Activated T-helper 1 cell treated with Interleukin-2 at 50 U/mL for 16 hours (primary cell): ENCODE measurements at places on chromosomes 7 and 10.

DNA sequence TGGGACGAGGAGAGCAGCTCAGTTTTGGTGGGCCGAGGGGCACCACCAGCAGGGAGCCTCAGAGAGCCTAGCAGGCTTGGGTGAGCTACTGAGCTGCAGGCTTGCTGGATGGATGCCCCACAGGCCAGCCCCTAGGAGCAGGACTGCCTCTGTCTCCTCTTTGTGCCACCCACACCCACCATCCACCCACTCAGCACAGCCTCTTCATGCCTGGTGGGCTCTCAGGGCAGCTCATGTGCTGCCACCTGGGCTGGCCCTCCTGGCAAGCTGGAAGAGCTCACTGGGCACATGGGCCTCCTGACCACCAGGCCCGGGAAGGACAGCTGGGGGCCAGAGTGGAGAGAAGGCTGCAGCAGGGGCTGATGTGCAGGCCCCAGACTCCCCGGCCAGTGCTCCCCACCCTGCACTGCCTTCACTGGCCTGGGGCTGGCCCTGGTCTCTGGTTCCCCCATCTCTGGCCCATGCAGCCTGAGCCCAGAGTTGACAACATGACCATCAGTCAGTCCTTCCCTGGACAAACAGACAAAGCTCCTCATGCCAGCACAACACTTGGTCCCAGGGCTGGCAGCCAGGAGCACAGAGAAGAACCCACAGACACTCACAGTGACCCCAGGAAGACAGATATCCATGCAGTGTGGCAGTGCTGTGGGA lies 8.2 kb downstream of the RASGEF1A start:
- DNase-seq, result no peak

- no peak for DNase-seq
These were observed at the start of gene PCDH15 for GRCh38 chr10:54800741-54801421. Gene PCDH15, minus strand, starts transcription at chr10:54801231. Its CDS starts 136,969 bp downstream, at chr10:54664262.

- no peak for DNase-seq
These were observed 31.0 kb upstream of the EGFR start for GRCh38 chr7:54987772-54988171.

DNA sequence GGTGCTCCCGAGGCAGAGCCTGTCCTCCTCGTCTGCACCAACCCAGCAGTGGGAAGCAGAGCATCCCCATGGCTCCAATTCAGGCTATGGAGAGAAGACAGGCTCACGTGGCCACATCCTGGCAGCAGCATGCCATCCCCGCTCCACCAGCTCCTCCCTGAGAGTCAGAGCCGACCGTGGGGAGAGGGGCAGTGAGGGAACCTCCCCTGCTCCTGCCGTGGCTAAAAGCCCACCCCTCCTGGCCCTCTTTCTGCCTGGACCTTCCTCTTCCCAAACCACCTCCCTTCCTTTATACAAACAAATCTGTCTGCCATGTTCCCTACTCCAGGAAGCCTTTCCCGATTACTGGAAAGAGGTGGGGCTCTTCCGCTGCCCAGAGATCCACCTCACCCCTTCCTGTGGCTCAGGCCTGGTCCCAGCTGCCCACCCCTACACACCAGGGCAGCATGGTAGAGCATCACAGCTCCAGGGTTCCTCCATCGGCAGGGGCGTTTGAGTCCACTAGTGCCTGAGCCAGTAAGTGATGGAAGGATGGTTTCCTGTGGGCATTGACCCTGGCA lies 10.8 kb upstream of the AQP1 start:
- no peak for DNase-seq

DNA sequence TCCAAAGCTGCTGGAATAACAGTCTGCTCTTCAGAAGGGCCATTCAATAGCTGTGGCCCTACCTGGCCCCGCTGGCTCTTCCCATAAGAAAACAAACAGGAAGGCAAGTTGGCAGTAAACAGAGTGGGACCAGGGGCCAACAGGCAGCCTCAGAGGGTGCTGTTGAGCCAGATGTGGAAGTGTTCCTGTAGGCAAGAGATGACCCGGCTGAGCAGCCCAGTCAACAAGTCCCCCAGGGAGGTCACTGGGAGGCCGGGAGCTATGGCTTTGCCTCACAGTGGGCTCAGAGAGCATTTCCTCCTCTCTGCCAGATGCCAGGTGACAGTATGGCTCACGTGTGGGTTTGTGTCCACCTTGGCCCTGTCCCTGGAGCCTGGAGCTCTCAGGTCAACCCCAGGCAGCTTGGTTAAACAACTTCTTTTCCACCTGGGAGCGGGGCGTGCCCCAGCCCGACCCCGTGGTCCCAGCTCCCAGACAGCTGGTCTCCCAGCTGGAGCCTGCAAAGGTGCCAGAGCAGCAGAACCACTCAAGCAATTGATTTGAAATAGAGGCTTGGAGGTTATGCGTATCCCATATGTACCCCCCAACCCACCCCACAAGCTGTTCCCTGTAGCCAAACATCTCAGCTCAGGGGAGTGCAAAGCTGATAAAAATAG lies 33.8 kb upstream of the LOXL4 start:
- DNase-seq, result no peak

- no peak for DNase-seq
These were observed 2.4 kb downstream of the KCNH2 start for GRCh38 chr7:150975536-150976319.

GRCh38 chr7:153503093-153503492 lies 549.1 kb upstream of the DPP6 start:
- DNase-seq, result no peak

- no peak for DNase-seq
These were observed 27.9 kb upstream of the CCDC7 start for GRCh38 chr10:32417911-32418547.

GRCh38 chr7:24858108-24858977 lies 101.1 kb upstream of the GSDME start:
- DNase-seq, result no peak

- DNase-seq, result peak; percentile 87
These were observed 356 bp upstream of the NDUFB2 start for GRCh38 chr7:140696024-140696679.

DNA sequence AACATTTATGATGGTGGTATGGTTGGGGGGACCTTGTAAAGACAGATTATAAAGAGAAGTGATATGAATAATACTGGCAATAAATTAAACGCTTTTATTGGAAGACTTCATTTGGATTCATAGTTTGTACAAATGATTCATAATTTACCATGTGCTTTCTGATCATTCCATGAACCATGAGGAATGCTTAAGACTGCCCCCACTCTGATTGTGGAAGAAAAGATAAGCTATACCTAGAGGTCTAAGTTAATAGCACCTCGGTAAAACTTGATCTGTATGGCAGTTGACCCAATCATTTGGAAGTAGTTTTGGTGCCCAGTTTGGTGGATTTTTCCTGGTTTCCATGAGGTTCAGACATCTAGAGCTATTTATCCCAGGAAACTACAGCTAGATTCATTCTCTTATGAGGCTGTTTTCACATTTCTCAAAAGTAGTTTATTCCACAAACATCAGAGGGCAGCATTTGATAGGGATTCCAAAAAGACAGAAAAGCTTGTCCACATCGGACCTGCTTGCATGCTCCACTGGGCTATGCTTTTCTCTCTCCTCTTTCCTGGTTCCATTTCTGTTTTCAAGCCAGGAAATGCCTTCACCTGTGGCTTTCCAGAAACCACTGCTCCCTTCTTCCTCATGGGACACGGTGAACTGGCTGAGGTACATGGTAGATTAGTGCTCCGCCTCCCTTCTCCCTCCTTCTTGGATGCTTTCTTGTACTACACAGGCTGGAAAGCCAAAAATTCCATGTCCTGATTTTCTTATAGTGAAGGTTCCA lies 29.2 kb downstream of the TFAM start:
- DNase-seq, result no peak

- no peak for DNase-seq
These were observed 650 bp upstream of the ZFAND2A start for GRCh38 chr7:1160670-1161021.

DNA sequence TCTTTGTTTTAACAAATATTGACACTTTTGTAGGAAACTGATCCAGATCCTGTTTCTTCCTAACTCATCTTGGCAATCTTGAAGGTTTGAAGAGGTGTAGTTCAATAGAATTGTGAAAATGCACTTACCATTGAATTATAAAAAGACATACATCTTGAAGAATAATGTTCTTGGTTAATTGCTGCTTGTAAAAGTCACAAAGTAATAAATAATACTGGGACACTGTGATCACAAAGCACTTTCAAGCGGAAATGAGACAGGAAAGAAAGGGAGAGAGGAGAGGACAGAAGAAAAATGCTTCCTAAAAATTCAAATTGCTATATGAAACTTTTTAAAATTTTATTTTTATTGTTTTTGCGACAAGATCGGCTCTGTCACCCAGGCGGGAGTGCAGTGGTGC lies 15.2 kb upstream of the NFE2L3 start:
- no peak for DNase-seq

- DNase-seq, result peak; percentile 31
These were observed 527 bp downstream of the AKR1B1 start for GRCh38 chr7:134458341-134458805.

DNA sequence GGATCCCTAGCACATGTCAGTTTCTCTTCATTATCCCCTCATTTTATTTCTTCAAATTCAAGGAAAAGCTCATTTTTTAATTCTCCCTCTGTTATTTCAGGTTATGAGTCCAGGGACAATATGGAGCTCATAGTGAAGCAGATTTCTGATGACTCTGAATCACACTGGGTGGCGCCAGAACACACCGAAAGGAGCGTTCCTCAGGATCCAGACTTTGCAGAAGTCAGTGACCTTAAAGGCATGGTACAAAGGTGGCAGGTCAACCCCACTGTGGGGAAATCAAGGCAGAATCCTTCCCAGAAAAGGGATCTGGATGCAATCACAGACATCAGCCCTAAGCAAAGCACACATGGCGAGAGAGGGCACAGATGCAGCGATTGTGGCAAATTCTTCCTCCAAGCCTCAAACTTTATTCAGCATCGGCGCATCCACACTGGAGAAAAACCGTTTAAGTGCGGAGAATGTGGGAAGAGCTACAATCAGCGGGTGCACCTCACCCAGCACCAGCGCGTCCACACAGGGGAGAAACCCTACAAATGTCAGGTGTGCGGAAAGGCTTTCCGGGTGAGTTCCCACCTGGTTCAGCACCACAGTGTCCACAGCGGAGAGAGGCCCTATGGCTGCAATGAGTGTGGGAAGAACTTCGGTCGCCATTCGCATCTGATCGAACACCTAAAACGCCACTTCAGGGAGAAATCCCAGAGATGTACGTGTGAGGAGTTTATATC lies 21.4 kb downstream of the ZKSCAN5 start:
- DNase-seq, result peak; percentile 1

GRCh38 chr10:79022565-79023230 lies 46.1 kb upstream of the ZMIZ1 start:
- DNase-seq, result no peak

DNA sequence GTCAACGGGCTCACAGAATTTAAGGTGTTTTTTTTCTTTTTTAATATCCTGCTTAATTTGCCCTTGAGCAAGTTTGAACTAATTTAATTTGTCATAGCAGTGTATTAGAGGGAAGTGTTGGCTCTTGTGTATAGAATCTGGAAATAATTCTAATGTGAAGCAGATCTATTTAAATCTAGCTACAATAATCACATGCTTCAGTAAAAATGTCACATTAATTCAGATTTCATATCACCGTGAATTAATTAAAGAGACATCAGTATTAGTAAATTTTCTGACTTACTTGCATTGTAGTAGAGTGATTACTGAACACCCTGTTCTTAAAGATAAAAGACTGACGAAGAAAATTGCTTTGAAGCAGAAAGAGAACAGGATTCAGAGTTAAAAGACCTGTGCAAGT lies 124.7 kb downstream of the DGKB start:
- DNase-seq, result no peak

DNA sequence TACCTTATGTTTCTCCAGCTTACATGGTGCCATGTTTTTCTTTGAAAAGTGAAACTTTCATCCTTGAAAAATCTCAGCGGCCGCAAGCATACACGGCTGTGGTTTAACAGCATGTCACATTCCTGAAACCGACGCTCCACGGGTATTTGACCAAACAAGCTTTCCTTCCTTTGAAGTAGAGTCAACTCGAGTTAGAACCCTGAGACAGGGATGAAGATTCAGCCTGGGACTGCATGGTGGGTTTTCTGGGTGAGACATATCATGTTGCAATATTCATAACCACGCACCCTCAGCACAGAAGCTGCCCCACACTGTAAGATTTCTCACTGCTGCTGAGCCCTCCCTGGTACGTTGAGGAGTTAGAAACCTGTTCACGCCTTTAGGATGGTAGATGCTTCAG lies 8.1 kb downstream of the CYP26A1 start:
- DNase-seq, result no peak

GRCh38 chr10:100508691-100509150 lies 10.9 kb downstream of the SEC31B start:
- no peak for DNase-seq

GRCh38 chr7:144439717-144440205 lies 36.3 kb upstream of the NOBOX start:
- DNase-seq, result no peak

DNA sequence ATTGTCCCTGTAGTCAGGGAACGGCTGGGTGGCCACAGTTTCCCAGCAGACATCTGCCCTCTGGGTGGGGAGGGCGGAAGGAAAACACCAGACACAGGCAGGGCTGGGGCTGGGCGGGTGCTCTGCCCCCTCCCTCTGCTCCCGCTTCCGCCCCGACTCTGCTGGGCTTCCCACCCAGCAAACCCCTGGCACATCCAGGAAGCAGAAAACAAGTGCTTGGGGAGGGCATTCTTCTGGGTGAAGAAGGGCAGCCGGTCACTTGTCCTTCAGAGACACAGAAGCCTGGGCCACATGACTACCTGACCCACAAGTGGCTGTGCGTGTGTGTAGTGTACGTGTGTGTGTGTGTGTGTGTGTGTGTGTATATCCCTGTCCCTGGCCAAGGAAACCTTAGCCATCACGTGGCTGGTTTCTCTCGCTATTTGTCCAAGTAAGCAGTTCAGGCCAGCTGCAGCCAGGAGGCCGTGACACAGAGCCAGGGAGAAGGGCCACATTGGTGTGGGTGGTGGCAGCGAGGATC lies 77.9 kb downstream of the ZMIZ1 start:
- no peak for DNase-seq

DNA sequence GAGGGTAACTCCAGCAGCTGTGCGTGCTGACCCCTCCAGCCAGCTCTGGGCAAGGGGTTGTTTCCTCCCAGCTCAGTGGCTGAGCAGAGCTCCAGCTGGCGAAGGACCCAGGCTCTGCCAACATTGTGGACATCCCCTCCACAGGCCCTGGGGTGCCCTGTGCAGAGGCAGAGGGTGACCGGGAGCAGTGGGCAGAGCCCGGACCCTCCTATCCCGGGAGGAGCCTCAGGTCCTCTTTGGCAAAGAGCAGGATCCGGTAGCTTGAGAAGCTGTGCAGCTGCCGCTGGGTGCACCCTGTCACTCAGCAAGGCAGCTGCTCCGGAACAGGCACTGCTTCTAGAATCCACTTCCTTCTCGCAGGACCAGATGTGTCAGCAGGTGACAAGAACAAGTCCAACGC lies 175.9 kb downstream of the EBF3 start:
- DNase-seq, result no peak

DNA sequence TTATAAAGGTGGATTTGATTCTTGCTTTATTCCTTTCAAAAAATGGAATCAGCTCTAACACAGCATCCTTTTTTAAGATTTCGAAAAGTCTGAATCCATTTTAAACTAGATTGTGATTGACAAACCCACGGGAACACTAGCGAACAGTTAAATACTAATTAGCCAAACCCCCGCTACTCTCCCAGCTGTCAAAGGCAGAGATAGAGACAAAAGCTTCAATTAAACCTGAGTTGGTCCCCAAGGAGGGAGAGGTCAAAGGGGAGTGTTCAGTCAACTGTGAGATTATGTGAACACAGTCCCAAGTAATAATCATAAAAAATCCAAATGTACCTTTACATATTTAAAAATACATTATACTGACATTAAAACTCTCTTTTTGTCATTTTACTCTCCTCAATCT lies 65.7 kb upstream of the TBX20 start:
- DNase-seq, result no peak
